ENCODE measurements at places on chromosomes 7 and 10. TPM values are rescaled to one million over a fixed set of nuclear protein-coding genes. Genes with fewer than 3 reads are reported as not detected.

DNA sequence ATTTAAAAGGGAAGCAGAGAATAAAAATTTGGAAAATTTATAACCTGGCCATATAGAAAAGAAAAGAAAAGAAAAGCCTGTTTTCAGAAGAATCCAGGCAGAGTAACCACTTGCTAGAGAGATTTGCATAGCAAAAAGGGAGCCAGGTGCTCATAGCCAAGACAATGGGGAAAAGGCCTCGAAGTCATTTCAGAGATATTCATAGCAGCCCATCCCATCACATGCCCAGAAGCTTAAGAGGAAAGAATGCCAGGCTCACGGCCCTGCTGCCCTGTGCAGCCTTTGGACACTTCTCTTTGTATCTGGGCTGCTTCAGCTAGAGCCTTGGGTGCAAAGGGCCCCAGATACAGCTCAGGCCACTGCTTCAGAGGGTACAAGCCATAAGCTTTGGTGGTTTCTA lies 159.8 kb downstream of the CCDC7 start:
- H3K4me3 ChIP-seq = no peak overlapping the region
- H3K27ac ChIP-seq = no peak overlapping the region
- H3K27me3 ChIP-seq = no peaks in the 10 kb centered on the region

DNA sequence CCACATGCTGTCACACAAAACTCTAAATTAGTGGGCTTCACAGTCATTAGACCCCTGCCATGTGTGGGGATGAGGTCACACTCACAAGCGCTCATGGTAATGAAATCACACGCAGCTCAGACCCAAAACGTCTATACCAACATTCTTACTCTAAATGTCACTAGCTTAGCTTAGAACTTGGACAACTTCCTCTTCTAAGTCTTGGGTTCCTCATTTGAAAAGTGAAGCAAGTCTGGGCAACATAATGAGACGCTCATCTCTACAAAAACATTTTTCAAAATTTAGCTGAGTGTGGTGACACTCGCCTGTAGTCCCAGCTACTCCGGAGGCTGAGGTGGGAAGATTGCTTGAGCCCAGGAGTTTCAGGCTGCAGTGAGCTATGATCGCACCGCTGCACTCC lies 92.7 kb upstream of the MACROH2A2 start:
- H3K4me3 ChIP-seq = no peak overlapping the region
- H3K4me1 ChIP-seq = peaks cover 6% of the 10 kb centered on the region
- H3K27ac ChIP-seq = no peak overlapping the region
- H3K27me3 ChIP-seq = peaks cover 6% of the 10 kb centered on the region

The ARHGEF5 gene
- 37.4 TPM for total RNA-seq

The RBAK gene
- total RNA-seq = 19.9 TPM

The UCMA gene
- total RNA-seq = not detected

- no peak for DNase-seq
- H3K4me3 ChIP-seq = no peak overlapping the region
- H3K27me3 ChIP-seq = no peaks in the 10 kb centered on the region
- H3K4me1 ChIP-seq = no peaks in the 10 kb centered on the region
Observed at GRCh38 chr10:71358277-71358676, 38.4 kb upstream of the CDH23 start.

DNA sequence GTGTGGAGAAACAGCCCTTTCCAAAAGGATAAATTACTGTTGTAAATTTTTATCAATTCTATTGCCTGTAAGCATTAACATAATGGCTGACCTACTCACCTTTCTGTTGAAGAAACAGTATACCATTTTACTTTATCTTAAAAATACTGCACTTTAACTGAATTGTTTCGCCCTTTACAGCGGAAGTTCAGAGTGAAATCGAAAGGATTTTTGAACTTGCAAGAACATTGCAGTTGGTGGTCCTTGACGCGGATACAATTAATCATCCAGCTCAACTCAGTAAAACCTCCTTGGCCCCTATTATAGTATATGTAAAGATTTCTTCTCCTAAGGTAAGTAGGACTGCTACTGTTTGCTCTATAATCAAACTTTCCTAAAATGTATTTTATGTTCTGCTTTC lies 117.5 kb downstream of the NSUN6 start:
- no peak for DNase-seq
- H3K27me3 ChIP-seq = no peaks in the 10 kb centered on the region
- H3K4me1 ChIP-seq = peaks cover 18% of the 10 kb centered on the region
- no peak overlapping the region for H3K4me3 ChIP-seq
- peaks cover 24% of the 10 kb centered on the region for H3K36me3 ChIP-seq
